Thyroid gland (tissue), 4 donors: ENCODE measurements at places on chromosomes 16 and 17. TPM values are rescaled to one million over a fixed set of nuclear protein-coding genes. Genes with fewer than 3 reads are reported as not detected.

The OTOP2 gene
- total RNA-seq: not detected

The SLC43A2 gene
- total RNA-seq: 28.2 TPM

The PPL gene
- 79.3 TPM for total RNA-seq

The HIGD1B gene
- total RNA-seq: not detected

The HOXB6 gene
- total RNA-seq: 0.88 TPM

The ADCY9 gene
- total RNA-seq: 71.6 TPM

The WNT3 gene
- 0.89 TPM for total RNA-seq

The LHX1 gene
- total RNA-seq: not detected

The BAHCC1 gene
- total RNA-seq: 22.3 TPM

The ODAD4 gene
- 4.3 TPM for total RNA-seq

The CNGB1 gene
- 0.13 TPM for total RNA-seq

The NDRG4 gene
- 12.9 TPM for total RNA-seq

The TBC1D3B gene
- not detected for total RNA-seq

The PROCA1 gene
- total RNA-seq: not detected

The SMIM22 gene
- not detected for total RNA-seq

The TANGO6 gene
- 16.7 TPM for total RNA-seq

The OR1F1 gene
- total RNA-seq: not detected

The HOXB2 gene
- total RNA-seq: 9.4 TPM

The P3H4 gene
- total RNA-seq: 24.5 TPM

The HIC1 gene
- total RNA-seq: 23.2 TPM

The QRICH2 gene
- 14.3 TPM for total RNA-seq

The TP53TG3F gene
- not detected for total RNA-seq

The SMTNL2 gene
- total RNA-seq: 0.44 TPM

The ZCCHC14 gene
- 70.0 TPM for total RNA-seq

The SYT17 gene
- total RNA-seq: 8.0 TPM
